RWPE2 (cell line): ENCODE measurements at places on chromosomes 5 and 9.

- DNase-seq: no peak
Observed at GRCh38 chr5:53991942-53992341, 318.4 kb downstream of the ARL15 start.

GRCh38 chr5:163496286-163496685 lies 9.1 kb upstream of the MAT2B start:
- no peak for DNase-seq

GRCh38 chr5:173778784-173779304 lies 109.3 kb upstream of the CPEB4 start:
- DNase-seq: no peak

- DNase-seq: no peak
Observed at GRCh38 chr5:149957855-149958254, 2.7 kb upstream of the SLC26A2 start.

- DNase-seq: no peak
Observed at GRCh38 chr9:130171226-130172148, 717 bp upstream of the NCS1 start.

DNA sequence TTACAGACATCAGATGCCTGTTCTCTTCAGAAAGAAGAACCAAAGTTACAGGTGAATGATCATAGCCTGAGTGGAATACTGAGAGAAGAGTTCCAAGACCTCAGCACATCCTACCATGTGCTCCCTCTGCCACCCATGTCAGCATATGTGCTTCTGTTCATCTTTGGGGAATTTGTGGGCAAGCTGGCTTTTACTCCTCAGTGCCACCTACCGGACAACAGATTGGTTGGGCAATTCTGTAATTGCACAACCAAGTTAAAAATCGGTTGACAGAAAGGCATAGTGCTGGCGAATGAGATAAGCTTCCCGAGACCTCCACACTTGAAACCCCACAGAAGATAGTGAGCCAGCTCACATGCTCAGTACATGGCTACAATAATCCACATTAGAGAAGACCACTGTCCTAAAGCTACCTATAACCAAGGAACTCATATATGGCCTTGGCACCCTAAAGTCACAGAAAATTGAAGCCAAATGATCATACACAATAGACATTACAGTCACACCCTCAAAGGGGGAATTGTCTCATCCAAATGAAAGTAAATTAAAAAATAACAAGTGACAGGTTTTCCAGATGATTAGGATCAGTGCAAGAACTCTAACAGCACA lies 1238.0 kb upstream of the NUDT12 start:
- no peak for DNase-seq

DNA sequence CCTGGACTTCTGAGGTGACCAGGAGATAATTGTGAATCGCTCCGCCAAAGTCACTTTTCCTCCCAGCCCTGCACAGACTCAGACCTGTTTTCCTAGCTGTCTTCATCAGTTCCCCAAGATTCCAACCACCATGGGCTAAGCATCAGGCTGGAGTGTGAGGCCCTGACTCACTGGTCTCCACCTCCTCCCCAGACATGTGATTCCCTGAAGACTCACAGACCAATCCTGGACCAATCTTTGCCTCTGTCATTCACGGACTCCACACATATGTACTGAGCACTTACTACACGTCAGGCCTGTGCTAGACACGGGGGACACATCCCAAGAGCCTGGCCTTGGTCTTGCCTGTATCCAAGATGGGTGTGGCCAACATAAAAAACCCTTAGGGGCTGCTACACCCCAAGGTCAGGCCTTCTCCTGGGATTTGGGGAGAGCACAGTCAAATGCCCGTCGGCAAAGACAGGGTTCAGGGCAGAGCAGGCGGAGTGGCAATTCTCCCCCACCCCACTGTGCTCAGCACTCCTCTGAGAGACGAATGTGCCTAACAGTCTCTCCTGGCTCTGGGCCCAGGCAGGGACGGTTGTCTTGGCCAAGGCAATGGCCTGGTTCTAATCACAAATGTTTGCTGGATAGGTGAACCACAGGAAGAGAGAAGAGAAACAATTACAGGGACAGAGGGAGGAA lies 11.9 kb downstream of the EEIG1 start:
- DNase-seq: no peak

DNA sequence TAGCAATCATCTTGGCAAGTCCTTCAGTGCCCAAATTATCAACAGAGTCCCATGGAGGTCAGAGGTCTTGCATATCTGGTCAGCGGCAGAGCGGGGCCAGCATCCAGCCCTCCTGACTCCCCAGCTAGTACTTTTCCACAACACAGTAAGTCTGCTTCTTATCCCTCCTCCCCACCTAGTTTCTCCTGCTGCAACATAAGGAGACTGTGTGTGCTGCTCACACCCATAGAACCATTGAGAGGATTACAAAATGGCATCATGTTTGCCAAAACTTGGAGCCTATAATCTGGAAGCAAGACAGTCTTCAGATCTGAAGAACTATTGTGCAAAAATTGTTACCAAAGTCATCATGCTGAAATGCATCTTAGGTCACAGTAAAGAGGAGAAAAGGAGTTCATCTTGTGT lies 125.8 kb upstream of the ZNF366 start:
- DNase-seq: no peak
